Activated CD4-positive, alpha-beta T cell treated with anti-CD3 and anti-CD28 coated beads for 48 hours (primary cell): ENCODE measurements at places on chromosomes 2 and 18.

GRCh38 chr2:73979686-73980085, 5.0 kb upstream of the TET3 start:
- no peak for DNase-seq

DNA sequence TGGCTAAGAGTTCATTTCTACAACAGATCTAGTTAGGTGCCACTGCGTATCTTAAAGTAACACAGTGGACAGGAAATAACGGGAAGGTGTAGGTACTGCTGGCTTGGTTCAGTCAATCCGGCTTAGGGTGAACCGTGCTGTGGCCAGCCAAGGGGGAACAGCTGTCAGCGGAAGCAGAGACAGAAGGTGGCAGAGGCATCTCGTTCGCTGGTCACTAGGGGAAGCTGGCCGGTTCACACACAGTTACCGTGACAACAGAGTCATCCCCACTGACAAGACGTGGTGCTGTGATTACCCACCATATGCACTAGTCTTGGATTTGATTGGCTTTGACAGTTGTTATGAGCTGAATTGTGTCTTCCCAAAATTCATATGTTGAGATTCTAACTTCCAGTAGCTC, 58.8 kb upstream of the HDAC4 start:
- DNase-seq: no peak

DNA sequence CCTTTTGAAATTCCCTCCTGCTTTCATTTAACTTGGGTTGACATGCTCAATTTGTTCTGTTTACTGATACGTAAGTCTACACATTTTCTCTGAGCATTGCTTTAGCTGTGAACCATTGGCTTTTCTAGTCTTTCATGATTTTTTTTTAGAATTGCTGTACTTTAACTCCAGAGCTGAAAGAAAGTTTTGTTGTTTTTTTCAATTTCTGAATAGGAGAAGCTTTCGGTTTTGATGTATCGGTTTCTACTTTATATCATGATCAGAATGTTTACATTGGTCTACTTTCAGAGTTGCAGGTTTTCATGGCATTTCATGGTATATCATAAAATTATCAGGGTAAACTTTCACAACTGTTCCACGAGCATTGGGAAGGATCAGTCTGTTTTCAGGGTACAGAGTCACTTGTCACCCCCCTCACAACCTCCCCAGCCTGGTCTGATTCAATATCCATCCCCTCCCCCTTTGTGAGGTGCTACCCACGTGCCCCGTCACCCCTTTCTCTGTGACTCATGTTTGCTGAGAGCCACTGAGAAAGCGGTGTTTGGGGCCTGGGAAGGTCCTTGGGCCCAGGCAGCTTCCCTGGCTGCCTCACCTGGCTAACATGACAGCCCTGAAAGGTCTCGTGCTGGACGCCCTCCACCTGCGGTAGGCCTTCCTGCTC, 7.0 kb downstream of the ASTL start:
- peak; percentile 64 for DNase-seq

DNA sequence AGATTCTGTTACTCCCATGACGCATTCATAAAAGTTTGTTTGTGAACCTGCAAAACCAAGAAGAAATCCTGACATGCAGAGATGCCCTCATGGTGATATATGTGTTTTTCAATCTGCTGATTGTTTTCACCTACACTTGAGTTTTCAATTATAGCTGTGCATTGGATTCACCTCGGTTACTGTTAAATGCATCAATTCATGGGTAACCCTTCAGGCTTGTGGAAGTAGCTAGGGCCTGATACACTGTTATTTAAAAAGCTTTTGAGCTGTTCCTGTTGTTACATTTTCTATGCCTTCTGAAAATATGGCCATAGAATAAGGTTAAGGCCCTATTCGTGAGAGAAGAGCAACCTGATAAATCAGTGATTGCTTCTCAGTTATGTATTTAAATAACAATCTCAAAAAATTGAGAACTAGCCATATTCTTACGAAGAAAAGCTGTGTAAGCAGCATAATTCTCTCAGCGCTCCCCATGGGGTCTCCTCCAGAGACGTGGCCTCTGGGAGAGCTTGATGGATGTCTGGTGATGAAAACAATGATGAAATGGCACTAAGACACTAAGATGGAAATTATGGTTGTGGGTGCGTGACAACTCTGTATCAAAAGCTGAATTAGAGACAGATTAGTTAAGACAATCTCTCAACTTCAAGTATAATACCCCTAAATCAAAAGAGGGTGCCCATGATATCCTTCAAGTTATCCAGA, 60.5 kb downstream of the RIT2 start:
- no peak for DNase-seq

DNA sequence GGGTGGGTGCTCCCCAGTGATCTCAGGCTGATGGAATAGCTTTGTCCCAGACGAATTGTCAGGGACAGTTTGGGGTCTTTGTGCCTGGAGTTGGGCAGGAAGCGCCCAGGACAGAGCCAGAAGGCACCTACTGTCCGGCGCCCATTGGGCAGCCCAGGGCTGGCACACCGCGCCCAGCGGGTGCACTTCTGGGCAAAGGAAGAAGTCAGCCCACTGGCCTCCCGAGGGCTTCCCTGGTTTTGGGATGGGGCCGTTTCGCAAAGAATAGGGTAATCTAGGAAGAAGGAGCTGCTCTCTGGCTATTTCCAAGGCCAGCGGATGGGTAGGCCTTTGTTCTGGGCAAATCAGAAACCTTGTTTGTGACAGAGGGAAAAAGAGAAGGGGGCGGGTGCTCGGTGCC, 3.5 kb upstream of the SIX2 start:
- no peak for DNase-seq

- DNase-seq: no peak
Observed at GRCh38 chr2:114032705-114033104, 142.8 kb downstream of the ACTR3 start.

GRCh38 chr2:199663157-199663556, 187.8 kb downstream of the FTCDNL1 start:
- DNase-seq: no peak

GRCh38 chr18:70553245-70553935, 264.5 kb downstream of the SOCS6 start:
- no peak for DNase-seq

- no peak for DNase-seq
Observed at GRCh38 chr2:131121464-131121863, 16.3 kb downstream of the PLEKHB2 start.

DNA sequence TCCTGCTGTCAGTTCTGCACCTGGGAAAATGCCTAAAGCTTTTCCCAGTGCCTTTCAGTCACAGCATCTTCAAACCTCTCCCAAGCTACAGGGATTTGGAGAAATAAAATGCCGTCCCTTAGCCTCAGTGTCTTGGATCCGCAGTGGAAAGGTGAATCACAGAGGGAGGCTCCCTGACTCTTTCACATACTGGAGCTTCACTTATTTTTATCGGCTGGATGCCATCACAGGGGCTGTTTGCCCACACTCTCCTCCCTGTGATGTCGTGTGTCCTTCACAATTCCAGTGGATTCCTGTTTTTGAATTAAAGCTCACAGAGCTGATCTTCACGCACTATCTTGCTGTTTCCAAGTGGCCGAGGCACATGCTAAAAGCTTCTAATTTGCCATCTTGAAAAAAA, 1303.1 kb upstream of the DDX18 start:
- no peak for DNase-seq

DNA sequence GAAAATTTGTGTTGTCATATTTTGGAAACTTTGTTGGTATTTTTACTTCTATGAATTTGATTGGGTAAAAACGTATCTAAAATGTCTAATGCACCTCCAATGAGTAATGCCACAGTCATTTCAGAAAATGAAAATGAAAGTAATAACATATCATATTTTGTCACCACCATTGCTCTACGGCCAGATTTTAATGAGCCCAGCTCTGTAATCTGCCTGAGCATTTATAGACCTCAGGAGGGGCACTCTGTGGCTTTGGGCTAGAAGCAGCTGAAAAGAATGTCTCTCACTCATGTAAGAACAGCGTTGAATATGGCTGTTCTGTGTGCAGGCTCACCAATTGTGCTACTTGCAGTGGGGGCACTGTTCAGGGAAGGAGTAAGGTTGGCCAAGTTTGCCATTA, 32.7 kb upstream of the ABCA12 start:
- DNase-seq: no peak

GRCh38 chr2:13102397-13103063, 385.8 kb downstream of the TRIB2 start:
- DNase-seq: no peak

- no peak for DNase-seq
Observed at GRCh38 chr18:76126327-76126726, 368.7 kb downstream of the ZNF516 start.

- no peak for DNase-seq
Observed at GRCh38 chr2:237854295-237854694, 5.1 kb upstream of the RAMP1 start.

DNA sequence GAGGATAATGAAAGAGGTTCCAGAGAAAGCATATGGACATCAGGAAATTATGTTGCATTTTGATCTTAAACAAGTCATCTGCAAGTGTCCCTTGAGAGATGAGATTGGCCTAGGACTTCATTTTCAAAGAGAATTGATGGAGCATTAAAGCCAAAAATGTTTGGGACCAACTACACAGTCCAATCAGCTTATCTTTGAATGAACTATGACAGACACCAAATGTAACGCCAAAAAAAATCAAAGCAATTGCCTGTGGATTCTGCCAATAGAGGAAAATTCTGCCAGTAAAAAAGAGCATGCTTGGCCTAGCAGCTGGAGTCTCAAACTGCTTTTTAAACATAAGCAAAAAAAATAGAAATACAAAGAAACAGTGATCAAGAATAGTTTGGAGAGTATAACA, 594.5 kb upstream of the CHAC2 start:
- no peak for DNase-seq

- DNase-seq: peak; percentile 84
Observed at GRCh38 chr18:58525517-58525916, 103.4 kb downstream of the ALPK2 start.

GRCh38 chr2:197426723-197427603, 7.9 kb downstream of the SF3B1 start:
- DNase-seq: no peak

GRCh38 chr2:5540856-5541255, 151.3 kb upstream of the SOX11 start:
- DNase-seq: no peak

DNA sequence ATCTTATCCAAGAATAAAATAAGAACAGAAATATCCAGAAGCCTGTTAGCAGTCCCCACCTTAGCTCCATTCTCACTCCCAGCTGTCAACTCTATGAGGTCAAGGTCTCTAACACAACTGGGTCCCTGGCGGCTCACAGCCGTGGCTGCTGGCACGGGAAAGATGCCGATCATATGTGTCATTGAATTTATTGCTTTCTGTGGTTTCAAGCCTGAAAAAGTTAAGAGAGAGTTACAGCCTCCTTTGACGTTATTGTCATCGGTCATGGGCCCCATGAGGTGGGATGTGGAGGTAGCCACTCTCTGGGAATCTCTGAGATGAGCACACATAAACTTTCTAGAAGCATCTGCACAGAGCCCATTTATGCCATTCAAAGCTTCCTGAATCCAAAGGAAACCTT, 28.7 kb upstream of the CABLES1 start:
- no peak for DNase-seq

DNA sequence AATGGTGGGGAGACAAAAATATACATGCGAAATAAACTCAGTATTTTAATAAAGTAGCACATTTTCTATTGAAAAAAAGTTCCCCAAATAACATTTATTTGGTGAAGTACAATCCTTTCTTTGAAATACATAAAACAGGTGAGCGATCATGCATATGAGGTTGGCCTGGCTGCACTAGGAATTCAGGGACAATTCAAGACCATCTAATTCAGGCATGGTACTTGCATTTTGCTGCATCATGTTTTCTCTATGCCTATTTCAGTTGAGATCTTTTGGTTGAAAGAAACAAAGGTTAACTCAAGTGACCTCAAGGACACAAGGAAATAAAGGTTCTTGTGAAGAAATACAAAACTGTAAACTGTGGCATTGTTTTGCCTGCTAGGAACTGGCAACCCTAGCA, 19.8 kb upstream of the TAF4B start:
- no peak for DNase-seq

DNA sequence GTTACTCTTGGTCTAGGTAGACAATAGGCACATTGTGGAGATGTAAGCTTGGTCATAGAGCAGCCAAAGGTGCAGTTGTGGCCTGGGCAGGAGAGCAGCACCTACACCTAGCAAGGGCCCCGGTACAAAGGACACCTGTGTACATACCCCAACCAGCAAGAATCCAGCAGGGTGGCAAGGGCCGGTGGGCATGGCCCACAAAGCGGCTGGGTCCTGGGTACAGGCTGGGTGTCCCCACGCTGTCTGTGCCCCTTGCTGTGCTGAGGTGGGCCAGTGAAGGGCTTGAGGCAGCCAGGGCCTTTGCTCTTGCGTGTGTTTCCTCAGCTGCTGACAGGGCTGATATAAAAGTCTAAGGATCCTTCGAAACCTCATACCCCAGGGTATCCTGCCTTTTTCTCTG, 501.8 kb downstream of the EIPR1 start:
- DNase-seq: no peak

- no peak for DNase-seq
Observed at GRCh38 chr2:235201756-235202155, 249.9 kb downstream of the SH3BP4 start.

DNA sequence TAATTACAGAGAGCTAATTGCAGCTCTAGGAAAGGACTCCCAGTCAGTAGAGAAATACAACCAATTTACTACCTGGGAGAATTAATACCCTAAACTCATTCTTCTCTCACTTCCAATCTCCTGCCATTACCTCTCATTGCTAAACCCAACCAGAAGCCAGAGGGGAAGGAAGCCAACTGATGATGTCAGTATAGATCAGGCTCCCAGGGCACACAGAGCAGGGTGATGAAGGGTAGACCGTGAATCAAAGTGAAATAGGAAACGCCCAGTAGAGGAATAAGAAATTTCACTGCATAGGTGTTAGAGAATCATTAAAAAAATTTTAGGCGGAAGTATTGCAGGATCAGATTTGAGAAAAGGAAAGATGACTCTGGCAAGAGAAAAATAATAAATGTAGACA, 456.8 kb upstream of the NXPH2 start:
- DNase-seq: no peak

DNA sequence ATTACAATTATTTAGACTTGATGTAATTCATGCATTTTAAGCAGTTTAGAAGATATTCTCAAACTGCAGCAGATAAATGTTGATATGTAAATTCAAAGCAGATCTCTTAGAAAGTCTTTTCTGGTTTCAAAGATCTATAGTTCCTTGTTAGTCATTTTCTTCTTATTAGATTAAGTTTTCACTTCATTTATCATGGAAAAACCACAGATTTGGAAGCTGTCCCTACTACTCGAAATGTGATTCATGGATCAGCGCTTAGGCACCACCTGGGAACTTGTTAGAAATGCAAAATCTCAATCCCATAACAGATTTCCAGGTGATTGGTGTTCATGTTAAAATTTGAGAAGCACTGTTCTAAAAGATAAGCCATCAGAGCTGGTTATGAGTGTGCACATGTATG, 92.8 kb upstream of the CDH2 start:
- DNase-seq: no peak

GRCh38 chr18:36459203-36459602, 161.7 kb downstream of the FHOD3 start:
- no peak for DNase-seq

GRCh38 chr18:62634458-62634857, 80.9 kb upstream of the PHLPP1 start:
- DNase-seq: no peak

DNA sequence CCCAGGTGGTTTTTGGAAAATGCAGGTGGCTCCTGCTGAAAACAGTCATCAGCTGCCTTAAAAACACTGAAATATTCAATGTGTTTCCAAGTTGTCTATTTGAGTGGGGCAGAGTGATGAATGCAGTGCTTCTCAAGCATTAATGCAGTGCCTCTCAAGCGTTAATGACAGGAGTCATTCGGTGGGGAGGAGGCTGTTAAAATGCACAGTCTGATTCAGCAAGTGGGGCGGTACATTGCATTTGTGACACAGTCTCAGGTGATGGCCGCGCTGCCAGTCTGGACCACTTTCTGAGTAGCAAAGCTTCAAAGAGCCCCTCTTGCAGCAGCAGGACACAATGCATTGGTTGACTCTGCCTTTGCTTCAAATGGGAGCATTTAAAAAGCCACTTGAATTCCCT, 231.4 kb upstream of the RGPD4 start:
- DNase-seq: no peak
